B cell (primary cell): ENCODE measurements at places on chromosomes 13 and 19. TPM values are rescaled to one million over a fixed set of nuclear protein-coding genes. Genes with fewer than 3 reads are reported as not detected.

CEACAM3 gene
- not detected in 2 replicates for total RNA-seq

PRPF31 gene
- 65.4 and 66.2 TPM in 2 replicates for total RNA-seq

HOOK2 gene
- total RNA-seq, result 31.6 and 33.4 TPM in 2 replicates

FBXO17 gene
- total RNA-seq, result not detected in 2 replicates

SIGLEC10 gene
- total RNA-seq, result 49.1 and 49.4 TPM in 2 replicates

ATCAY gene
- total RNA-seq, result not detected in 2 replicates

ZNF320 gene
- total RNA-seq, result 33.1 and 36.0 TPM in 2 replicates

TEX101 gene
- total RNA-seq, result not detected in 2 replicates

ARHGAP45 gene
- 490 and 523 TPM in 2 replicates for total RNA-seq

RASIP1 gene
- total RNA-seq, result 0.20 TPM in 1 of 2 replicates, not detected in the other

SLC1A6 gene
- total RNA-seq, result not detected in 2 replicates

PSG3 gene
- not detected in 2 replicates for total RNA-seq

ACER1 gene
- not detected in 2 replicates for total RNA-seq
